ENCODE measurements at places on chromosomes 2 and 18.
A peak's percentile ranks its signal among the peaks of the same experiment; 100 is the strongest.

DNA sequence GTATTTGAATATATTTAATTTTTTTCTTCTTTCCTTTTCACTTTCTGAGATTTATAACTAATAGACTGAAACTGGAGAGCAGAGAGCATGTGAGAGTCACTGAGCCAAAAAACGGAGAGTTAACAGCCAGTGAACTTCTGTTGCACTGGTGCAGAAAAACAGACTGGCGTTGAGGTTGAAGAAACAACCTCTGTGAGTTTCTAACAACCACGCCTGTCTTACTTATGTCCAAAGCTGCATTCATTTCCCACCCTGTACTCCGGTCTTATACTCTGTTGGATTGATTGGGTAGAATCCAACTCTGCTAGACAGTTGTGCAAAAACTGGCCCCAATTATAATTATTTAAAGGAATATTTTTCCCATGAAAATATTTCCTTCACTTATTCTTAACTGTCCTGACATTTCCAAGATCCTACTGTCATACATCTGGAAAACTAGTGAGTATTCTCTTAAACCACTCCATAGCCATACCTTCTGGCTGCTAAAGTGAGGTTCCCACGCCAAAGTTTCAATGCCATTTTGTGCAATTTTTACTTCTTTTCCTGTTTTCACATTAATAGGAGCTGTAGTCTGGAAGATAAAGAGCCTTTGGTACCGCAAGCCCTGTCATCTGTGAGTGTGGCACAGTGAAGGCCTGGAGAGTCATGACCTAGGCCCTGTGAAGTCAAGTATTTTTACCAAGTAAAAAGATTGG, 9.4 kb downstream of the CYP1B1 start:
- no peak for ATAC-seq

- ATAC-seq = no peak
Measured at GRCh38 chr18:34098109-34098508, 126.6 kb downstream of the NOL4 start.

GRCh38 chr2:217102956-217103355, 243.1 kb upstream of the TNP1 start:
- no peak for ATAC-seq

DNA sequence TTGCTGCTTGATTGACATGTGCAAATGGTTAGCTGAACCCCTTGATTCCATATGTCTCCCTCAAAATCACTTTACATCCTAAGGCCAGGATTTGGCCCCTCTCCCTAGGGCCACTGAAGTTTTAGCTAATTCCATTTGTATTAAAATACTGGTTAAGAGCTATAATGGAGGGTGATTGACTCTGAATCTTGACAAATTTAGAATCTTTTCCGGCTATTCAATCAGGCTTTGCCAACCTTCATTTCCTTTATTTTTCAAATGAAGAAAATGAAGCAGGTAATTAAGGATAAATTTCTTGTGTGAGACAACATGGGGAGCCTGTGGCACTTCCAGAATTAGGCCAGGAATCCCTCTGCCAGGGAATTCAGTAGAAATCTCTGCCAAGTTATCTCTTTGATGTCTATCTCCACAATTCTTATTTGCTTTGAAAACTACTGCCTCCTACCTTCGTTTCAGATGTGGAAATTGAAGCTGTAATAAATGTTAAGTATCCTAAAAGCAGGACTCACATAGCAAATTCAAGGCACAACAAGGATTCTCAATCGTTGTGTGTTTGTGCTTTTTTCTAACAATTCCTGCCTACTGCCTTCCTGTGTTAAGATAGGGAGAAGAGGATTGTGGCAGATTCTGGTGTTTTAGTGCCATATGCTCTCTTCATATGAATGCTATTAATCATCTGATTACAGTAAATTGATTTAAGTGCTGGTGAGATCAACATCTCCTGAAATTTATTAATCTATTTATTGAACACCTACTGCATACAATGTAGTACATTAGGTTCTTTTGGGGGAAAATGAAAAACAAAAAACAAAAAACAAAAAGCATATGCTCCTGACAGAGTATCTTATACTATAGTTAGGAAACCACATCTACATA, 47.8 kb upstream of the MAP4K3 start:
- peak; percentile 40 for ATAC-seq

DNA sequence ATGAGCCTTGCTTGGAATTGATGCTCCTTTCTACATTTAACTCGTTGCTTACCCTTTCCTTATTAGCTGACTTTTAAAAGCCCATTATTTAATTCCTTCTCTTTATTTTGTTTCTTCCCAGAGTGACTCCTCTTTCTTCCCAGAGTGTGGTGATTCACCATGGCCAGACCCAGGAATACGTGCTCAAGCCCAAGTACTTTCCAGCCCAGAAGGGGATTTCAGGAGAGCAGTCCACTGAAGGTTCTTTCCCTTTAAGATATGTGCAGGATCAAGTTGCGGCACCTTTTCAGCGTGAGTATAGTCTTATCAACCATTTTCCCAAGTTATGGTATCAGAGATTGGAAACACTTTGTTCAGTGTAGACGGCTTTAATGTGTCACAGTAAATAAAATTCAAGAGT, 163.7 kb downstream of the LTBP1 start:
- ATAC-seq = no peak

DNA sequence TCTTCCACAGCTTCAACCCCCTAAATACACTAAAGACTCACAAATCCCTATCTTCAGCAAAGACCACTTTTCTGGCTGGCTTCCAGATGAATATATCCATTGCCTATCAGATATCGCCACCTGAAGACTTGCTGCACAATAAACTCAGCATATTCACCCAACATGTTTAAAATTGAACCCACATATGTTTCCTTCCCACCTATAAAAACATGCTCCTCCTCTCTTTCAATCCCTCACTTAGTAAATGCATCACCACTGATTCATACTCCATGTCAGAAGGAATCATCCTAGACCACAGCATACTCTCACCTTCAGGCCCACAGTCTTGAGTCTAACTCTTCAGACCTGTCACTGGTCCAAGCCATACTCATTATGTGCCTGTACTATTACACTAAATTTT, 5.3 kb downstream of the SPC25 start:
- ATAC-seq = no peak

DNA sequence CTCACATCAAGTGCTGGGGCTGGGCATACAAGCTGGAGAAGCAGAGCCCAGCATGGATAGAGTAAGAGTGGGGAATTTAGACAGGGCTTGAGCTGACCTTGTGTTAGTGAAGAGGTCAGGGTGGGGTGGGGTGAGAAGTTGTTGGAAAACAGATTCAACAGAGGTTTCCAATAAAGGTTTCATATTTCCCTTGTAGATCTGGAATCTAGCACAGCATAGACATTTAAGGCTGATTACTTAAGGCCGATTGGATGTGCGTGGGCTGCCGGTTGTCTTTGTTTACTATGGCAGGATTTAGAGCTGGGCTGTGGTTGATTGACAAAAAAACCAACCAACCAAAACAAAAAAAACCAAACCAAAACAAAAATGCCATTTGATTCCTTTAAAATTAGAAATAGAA, 114.9 kb upstream of the SEC11C start:
- ATAC-seq = no peak

- ATAC-seq = no peak
Measured at GRCh38 chr2:159904127-159904958, 106.3 kb upstream of the CD302 start.

- no peak for ATAC-seq
Measured at GRCh38 chr18:43578211-43578610, 300.9 kb upstream of the SYT4 start.

DNA sequence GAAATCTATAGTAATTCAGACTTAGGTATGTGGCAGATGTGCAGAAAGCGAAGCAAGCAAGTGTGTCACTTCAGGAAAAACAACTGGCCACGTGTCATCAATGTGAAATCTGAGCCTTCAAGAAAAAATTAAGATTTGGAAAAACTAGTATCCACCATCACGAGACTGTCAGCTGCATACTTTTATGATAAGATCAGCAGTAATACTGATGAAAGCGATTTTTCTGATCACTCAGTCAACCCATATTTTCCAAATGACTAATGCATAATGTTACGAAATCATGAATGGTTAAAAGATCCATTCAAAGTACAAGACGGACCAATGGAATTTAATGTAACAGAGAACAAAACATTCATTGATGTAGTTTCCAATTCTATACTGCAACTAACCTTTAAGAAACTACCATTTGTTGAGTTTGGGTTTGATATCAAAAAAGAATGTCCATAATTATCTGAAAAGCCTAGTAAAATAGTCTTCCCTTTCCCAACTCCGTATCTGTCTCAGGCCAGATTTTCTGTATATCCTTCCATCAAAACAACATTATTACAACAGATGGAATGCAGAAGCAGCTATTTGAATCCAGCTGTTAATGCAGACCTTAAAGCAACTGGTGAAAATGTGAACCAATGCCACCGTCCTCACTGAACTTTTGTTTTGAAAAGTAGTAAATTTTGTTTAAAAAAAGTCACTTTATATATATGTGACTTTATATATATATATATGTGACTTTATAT, 17.0 kb upstream of the BCL2 start:
- ATAC-seq = peak; percentile 81

GRCh38 chr2:67046591-67046990, 350.5 kb upstream of the ETAA1 start:
- no peak for ATAC-seq

GRCh38 chr2:24448797-24449196, 42.3 kb upstream of the NCOA1 start:
- no peak for ATAC-seq

DNA sequence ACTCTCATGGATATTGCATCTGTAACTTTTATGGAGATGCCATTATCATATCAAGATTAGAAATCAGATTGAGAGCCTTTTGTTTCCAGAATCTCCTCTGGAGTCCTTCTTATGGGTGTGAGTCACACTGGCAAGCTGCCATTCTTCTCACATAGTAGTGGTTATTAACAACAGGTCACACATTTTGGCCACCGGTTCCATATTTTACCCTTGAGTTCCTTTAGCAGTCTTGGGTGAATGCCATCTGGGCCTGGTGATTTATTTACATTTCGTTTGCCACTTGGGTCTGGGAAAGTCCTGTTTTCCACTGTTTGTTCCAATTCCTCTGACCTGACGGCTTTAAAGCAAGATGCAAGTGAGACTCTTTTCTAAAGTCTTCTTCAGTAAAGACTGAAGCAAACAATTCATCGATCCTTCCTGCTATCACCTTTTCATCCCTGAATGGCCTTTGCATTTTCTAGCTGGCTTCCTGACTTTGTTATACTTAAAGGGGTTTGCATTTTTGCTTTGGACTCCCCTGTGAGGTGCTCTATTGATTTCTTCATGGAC, 80.5 kb upstream of the CAVIN2 start:
- peak; percentile 78 for ATAC-seq

DNA sequence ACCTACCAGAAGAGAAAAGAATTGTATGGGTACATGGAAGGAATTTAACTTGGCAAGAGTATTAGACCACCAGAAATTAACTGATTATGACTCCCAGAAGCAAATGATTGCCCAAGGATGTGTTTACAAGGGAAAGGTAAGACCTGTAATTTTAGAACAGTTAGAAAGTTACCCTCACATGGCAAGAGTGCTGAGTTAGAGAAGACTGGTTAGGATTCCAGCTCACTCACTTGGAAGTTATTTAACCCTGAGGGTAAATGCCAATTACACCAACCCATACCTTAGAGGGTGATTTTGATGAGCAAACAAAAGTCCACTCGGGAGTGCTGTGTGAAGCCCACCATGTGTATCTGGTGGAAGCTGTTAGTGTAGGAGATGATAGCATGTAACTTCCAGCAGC, 170.2 kb downstream of the TPGS2 start:
- ATAC-seq = no peak

GRCh38 chr2:182355815-182356214, 71.0 kb downstream of the PDE1A start:
- no peak for ATAC-seq

DNA sequence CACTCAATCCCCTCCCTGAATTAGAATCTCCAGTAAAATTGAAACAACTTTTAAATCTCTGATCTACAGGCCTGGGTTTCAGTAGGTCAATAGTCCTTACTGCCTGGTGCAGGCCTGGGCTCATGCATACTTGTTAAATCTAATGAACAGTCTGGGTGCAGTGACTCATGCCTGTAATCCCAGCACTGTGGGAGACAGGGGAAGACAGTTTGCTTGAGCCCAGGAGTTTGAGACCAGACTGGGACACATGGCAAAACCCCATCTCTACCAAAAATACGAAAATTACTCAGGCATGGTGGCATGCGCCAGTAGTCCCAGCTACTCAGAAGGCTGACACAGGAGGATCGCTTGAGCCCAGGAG, 94.7 kb upstream of the SP3 start:
- ATAC-seq = peak; percentile 78

GRCh38 chr2:179467111-179467510, 202.5 kb upstream of the SESTD1 start:
- ATAC-seq = no peak

DNA sequence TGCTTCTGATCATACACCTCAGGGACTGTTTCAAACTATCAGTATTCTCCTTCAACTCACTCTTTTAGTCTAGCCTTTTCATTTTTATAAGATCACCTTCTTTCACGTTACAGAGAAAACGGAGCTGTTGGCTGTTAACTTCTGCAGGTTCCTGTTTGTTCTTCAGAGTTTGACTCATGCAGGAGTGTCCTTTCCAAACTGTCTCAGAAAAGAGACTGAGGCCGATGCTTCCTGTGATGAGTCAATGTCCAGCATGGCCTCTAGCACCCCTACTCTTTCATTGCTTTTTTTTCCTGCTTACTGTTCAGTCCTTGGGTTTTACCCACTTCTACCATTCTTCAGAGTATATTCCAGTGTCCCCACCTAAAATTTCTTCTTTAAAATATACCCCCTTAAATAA, 240.8 kb upstream of the RGPD4 start:
- ATAC-seq = no peak

DNA sequence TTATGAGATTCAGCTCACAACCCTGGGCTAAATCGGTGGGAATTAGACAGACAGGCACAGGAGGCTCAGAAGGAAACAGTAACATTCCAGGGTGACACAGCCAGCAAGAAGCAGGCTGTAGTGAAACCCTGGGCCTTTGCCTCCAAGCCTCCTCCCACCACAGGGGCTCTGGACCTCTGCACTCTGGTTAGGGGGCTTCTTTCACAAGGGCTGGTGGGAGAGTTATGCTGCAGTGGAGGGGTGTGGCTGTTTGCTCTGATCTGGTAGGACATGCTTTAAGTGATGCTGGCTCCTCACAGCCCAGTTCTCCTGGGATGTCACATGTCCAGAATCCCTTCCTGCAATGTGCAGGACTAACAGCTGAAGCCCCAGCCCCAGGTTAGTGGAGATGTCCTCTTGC, 109.9 kb downstream of the TGFA start:
- no peak for ATAC-seq

DNA sequence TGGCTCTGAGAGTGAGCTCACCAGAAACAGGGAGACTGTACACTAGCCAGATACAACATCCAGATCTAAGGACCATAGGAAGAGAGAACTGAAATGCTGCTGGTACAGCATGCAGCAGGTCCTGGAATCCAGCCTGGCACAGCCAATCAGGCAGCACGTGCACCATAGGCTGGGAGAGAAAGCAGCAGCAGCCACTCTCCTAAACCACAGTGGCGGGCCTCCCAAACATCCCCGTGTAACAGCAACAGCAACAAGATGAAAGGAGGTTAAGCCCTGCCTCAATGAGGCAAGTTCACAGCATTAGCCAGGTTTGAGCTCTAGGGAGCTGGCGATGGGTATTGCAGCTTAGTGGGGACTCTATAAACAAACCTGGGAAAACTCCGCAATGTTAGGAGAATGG, 192.0 kb downstream of the EPHA4 start:
- ATAC-seq = no peak

All from SK-N-SH treated with all-trans-retinoic acid at 6 μM for 48 hours (cell line).